ENCODE measurements at places on chromosomes 2 and 18. TPM values are rescaled to one million over a fixed set of nuclear protein-coding genes. Genes with fewer than 3 reads are reported as not detected.

DNA sequence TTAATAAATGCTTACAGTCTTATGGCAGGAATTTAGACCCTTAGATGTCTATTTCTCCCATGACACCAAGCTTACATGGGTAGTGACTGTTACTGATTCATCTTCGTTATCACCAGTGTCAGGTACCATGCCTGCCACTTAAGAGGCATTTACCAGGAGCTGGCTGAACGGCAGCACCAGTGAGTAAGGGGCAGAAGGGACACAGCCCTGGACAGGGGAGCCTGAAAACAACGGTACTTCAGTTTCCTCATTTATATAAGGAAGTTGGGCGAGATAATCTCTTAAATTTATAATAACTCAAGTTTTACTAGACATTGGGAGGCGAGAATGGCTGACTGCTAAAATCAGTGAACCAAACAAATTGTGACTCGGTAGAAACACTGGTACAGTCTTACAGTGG lies 1.2 kb downstream of the COA5 start:
- DNase-seq: no peak

DNA sequence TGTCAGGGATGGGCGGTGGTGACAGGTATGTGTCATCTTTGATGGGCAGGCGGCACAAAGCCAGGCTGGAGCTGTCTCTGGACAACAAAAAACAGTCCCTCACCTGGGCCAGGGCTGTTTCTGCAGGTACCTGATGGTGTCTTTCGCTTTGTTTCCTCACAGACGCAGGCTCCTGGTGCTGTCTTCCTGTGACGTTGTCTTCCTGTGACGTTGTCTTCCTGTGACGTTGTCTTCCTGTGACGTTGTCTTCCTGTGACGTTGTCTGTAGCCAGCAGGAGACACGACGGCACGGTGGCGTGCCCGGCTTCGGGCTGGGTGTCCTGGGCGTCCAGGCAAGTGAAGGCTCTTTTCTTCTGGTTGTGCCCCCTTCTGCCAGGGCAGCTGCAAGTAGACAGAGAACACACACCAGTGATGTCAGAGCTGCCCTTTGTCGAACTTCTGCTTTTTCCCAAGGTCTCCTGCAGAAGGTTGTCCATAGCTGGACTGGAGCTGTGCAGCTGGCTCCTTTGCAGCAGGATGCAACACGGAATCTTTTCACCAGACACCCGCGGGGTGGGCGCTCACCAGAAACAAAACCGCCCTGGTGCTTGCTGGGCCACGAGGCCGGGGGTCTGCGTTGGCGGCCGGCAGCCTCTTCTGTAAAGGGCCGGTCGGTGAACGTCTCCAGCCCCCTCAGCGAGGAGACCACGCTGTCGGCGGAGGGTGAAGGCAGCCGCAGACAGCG lies 21.1 kb downstream of the GPR35 start:
- DNase-seq: no peak

GRCh38 chr2:109188496-109188890 lies 59.5 kb downstream of the SH3RF3 start:
- no peak for DNase-seq

DNA sequence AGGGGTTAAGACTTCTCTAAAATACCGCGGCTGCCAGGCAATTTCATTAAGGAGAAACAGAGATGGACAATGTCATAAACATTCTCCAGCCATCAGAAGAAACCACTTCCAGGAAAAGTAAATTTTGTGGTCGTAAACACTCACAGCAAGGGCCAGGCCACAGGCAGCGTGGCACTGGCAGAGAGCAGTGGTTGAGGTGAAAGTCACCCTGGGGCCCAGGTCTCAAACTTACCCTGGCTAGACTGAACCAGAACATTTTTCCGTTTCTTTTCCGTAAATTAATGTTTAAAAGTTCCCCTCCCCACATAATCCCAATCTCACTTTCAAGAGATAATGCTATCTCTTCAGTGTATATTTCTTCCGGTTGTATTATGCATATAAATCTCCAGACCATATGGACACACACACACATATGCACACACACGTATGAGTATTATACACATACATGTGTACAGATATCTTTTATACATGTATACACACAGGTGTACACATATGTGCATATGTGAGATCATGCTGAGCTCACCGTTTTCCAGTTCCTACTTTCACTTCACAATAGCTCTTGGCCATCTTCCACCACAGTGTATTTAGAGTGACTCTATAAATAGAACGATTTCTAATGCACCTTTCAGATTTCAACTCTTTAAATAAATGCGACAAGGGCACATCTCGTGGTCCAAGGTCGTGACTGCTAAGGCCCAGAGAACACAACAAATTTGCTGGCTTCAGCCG lies 90.1 kb downstream of the MALT1 start:
- DNase-seq: no peak

GRCh38 chr2:54516842-54517241 lies 60.7 kb downstream of the SPTBN1 start:
- no peak for DNase-seq

DNA sequence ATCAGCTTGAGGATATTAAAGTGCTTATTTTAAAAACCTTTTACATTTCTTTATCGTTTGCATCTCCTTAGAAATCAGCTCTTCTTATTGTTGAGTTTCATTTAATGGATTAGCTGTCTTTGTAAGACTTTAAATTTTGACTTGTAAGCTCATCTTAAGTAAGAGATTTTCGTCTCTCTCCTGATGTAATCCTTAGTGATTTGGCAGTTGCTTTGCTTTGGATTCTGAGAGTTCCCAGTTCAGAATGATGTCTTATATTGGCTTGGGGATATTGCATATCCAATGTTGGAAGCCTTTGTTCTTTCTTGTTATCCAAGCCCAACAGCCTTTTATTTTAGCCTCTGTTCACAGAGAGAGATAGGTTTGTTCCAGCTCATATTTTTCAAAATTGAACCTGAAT lies 212.1 kb downstream of the ARL6IP6 start:
- no peak for DNase-seq

GRCh38 chr2:64487256-64488049 lies 33.5 kb downstream of the LGALSL start:
- DNase-seq: no peak

- DNase-seq: no peak
Measured at GRCh38 chr2:185638771-185639170, 99.8 kb upstream of the FSIP2 start.

Gene TTN
- 0.88 TPM for total RNA-seq

Gene CHRNA1
- not detected for total RNA-seq

Gene C18orf63
- not detected for total RNA-seq
